ENCODE measurements at places on chromosomes 3 and 15.

DNA sequence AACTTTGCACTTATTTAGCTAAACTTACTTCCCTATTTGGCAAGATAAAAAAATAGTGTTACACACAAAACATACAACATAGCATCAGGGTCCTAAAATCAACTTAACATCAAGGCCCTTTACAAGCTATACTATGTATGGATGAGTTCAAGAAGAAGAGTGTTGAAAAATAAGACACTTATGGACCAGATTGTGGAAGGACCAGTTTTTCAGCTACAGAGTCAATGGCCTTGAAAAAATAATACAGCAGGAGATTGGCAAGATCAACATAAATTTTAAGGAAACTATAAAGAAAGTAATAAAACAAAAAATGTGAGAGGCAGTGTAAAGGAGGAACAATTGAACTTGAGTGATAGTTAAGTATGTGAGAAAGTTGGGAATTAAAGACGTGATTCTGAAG lies 66.3 kb upstream of the BBX start:
- DNase-seq: no peak

DNA sequence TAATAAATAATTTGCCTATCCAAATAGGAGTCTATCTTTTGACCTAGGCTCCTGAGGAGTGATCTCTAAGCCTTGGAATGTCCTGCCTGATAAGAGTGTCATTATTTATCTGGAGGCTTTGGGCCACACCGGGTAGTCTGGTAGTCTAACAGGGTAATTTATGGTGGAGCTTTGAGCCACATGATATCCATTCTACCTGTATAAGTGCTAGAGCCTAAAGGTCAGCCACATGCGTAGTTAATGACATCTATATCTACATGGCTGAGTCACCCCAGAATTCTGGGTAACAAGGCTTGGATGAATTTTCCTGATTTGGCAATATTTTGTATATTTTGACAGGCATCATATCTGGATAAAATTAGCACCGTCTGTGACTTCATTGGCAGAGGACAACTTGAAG lies 681.4 kb downstream of the MCTP2 start:
- DNase-seq: no peak

DNA sequence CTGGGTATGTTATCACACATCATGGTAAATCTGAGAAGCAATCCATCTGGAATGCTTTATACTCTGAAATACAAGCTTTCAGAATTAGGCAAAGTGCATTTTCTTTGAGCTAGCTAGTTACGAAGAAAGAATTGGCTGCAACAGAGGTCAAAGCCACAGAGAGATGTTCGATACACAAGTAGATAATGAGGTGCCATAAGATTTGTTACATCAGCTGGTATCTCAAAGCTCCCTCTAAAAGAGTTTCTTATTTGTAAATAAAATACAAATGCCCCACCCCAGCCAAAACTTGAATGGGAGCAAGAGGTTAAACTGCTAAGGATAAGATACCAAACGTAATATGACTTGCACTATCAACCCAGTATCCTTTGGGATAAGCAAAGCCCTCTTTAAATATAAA lies 84.0 kb upstream of the SLCO3A1 start:
- DNase-seq: no peak

GRCh38 chr3:43726521-43726920 lies 35.8 kb downstream of the ABHD5 start:
- peak; percentile 80 for DNase-seq

GRCh38 chr15:86162172-86162591 lies 82.5 kb downstream of the AGBL1 start:
- peak; percentile 73 for DNase-seq
